ENCODE measurements at places on chromosomes 7 and 10. TPM values are rescaled to one million over a fixed set of nuclear protein-coding genes. Genes with fewer than 3 reads are reported as not detected.

Gene EPO
- polyA plus RNA-seq: not detected

Gene PTF1A
- not detected for polyA plus RNA-seq

Gene IGFBP3
- 80.7 TPM for polyA plus RNA-seq

Gene CALML3
- polyA plus RNA-seq: not detected

Gene AKR1C1
- 92.9 TPM for polyA plus RNA-seq

Gene TAS2R38
- not detected for polyA plus RNA-seq

GRCh38 chr7:134318443-134318842 lies 1.7 kb upstream of the SLC35B4 start:
- no peak for DNase-seq

DNA sequence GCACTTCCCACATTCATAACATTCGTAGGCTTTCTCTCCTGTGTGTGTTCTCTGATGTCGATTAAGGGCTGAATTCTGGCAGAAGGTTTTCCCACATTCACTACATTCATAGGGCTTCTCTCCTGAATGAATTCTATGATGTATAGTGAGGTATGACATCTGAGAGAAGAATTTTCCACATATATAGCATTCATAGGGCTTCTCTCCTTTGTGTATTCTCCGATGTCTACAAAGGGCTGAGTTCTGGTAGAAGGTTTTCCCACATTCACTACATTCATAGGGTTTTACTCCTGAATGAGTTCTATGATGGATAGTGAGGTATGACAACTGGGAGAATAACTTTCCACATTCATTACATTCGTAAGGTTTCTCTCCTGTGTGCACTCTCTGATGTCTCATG lies 15.6 kb downstream of the ZNF12 start:
- no peak for DNase-seq

- DNase-seq: no peak
Observed at GRCh38 chr7:125241548-125241947, 311.9 kb upstream of the POT1 start.

DNA sequence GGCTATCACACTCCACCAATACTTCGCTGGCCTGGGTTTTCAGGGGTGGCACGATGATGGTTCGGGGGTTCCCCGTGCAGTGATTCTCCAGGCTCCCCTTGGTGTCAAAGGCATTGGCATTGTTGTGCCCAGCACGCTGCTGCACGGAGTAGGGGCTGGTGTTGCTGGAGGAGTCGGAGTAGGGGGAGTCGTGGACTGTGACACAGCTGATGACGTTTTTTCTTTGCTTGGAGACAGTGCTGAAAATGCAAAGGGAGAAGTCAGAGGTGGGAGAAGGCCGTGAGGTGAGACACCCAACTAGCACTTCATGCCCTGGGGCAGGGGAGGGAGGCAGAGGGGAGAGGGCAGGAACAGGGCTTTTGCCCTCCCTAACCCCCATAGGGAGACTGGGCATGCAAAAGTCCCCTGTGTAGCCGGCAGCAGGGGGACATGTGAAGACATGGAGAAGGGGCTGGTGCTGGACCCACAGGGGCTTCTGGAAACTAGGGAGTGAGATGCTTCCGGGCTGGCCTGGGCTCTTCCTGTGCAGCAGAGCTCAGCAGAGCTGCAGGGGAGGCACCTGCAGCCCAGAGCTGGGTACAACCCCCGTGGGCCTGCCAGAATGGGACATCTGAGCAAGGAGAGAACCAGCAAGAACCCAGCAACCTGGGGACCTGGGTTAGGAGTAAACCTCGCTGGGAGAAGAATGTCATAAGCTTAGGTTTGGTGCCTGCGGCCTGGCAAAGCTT lies 60.5 kb downstream of the CLEC2L start:
- DNase-seq: no peak

DNA sequence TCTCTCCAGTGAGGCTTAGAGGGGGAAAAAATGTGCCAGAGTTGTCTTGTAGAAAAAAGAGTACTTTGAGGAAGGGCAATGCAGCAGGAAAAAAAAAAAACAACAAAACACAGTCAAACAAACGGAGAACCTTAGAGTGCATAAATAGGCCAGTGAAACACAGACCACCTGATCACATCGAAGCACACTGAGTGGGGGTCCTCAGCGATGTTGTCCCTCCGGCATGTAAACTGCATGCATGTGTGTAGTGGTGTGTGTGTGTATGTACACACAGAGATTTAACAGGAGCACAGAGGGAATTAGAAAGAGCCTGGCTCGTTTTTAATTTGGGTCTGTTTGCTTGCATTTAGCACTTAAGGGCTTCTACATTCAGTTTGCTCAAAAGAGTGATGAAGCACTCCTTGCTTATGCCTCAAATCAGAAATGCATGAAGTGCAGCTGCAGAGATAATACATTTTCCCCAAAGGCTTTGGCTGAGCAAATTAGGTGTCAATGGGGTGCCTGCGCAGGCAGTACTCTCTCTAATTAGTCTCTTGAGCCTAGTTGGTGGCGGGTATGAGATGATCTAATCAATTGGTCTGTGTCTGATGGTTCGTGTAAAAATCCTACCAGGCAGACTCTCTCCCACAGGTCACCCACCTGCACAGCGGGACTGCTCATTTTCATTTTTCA lies 62.7 kb upstream of the FZD1 start:
- no peak for DNase-seq

GRCh38 chr10:61842755-61843497 lies 58.6 kb upstream of the ARID5B start:
- DNase-seq: no peak

GRCh38 chr10:108901781-108902618 lies 1021.3 kb downstream of the XPNPEP1 start:
- DNase-seq: peak; percentile 8

DNA sequence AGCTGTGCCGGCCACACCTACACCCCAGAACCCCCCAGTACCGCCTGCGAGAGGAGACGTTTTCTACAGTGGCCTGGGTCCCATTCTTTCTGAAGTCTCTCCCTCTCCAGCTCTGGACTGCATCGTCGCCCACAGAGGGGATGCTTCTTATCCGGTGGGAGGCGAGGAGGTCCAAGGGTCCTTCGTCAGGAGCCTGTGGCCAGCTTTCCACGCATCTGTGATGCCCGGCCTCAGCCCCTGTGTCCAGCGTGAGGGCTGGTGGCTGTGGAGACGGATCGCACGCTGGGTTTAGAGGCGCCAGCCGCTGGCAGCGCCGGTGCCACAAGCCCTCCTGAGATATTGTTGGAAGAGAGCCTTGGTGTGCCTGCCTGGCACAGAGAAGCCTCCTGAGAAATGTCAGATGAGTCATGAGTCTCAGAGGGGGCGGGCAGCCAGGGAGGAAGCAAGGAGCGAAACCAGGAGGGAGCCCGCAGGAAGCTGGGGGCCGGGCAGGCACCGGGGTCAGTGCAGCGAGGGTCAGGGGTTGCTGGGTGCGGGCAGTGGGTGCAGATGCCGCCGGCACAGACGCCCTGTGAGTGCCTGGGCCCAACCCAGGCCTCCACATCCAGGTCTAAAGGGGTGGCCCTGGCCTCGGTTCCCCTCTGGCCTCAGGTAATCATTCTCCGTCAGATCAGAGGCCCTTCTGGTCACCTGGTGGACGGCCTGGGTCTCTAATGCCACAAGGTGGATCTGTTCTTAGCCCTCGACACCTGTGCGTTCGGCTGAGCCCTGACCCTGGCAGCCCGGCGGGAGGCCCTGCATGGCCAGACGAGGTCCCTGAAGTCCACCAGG lies 86.0 kb upstream of the DIP2C start:
- DNase-seq: peak; percentile 51

DNA sequence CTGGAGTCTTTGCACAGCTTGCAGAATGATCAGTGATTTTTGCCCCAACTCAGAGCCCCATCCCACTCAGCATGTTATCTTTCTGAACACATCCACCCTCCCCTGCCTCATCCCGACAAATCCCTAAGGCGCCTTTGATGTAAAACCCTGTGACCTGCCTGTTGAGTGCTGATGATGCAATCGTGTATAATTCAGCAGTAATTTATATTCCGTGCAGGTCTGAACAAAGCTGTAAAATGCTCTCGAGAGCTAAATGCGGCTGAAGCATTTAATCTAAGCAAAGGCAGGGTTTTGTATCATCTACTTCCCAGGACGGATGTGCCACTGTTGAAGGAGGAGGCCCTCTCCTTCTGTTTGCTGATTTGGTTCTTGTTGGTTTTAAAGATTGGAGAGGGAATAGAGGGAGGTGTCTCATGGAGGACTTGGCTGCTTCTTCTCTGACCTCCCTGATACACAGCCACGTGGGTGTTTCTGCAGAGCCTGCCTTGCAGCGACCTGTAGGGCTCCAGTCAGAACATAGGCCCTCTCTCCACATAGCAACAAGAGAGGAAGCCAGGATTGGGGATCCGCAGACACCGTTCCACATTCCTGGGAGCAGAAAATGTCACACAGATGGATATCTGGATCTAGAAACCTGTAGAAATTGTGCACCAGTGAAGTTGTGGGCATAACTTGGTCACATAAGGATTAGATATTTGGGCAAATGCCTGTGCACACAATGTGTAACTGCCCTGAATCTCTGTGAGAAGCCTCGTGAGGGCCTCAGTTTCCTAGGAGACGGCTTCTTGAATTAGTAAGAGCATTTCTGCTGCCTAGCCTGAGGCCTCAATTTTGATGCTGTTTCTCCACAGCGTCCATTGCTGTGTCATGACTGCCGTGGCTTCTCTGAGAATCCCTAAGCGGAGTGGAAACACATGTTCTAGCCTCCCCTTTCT lies 90.2 kb upstream of the AGK start:
- peak; percentile 2 for DNase-seq

GRCh38 chr7:104552102-104552501 lies 223.7 kb downstream of the LHFPL3 start:
- peak; percentile 6 for DNase-seq

DNA sequence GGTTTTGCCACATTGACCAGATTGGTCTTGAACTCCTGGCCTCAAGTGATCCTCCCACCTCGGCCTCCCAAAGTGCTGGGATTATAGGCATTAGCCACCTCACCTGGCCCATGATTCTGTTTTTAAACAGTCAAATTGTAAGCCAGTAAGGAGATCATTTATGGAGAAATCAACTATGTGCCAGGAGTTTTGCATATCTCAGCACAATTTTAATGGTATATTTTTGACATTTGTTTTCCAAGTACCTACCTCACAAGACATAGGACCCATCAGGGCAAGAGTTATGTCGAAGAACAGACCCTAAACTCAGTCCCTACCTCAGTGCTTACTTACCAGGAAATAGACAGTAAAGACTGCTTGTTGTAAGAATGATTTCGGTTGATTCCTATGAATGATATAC lies 173.3 kb upstream of the TNS3 start:
- no peak for DNase-seq

GRCh38 chr10:90644165-90644564 lies 213.7 kb downstream of the HTR7 start:
- DNase-seq: no peak

- peak; percentile 27 for DNase-seq
Observed at GRCh38 chr7:116546916-116547315, 22.1 kb downstream of the CAV1 start.

DNA sequence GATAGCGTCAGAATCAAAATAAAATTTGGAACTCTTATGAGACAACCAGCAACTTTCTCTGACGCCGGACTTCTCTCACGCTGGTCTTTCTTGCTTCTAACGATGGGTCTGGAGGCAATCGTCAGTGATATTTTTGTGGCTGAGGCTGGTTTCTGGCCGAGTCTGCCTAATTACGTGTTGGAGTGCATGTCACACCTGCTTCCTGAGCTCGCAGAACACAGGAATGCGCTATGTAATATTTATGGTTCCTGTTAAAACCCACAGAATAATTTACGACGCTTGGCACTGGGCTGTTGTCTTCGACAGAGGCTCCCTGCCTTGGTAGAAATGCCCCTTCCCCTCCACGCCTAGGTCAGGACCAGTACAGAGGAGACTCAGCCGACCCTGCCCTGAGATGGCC lies 64.9 kb downstream of the NPTX2 start:
- no peak for DNase-seq

DNA sequence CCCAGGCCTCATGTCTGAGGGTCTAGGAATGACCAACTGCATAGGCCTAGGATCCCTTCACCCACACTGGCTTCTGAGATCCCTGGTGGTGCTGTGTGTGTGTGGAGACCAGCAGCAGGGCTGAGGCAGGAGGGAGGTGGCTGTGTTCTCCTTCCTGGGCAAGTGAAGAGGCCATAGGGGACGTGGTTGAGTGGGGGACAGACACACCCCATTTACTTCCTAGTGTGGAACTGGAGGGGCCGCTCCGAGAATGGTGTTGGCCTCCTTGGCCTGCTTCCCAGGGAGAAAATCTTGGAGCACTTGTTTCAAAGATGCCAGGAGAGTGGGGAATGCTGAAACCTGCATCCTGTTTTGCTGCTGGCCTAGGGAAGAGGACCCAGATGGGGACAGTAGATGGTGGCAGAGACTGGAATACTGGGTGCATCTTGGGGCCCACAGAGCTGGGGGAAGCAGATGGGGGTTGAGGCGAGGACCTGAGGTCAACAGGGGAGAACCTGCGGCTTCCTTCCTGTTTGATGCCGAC lies 19.1 kb downstream of the UBTD1 start:
- DNase-seq: no peak

DNA sequence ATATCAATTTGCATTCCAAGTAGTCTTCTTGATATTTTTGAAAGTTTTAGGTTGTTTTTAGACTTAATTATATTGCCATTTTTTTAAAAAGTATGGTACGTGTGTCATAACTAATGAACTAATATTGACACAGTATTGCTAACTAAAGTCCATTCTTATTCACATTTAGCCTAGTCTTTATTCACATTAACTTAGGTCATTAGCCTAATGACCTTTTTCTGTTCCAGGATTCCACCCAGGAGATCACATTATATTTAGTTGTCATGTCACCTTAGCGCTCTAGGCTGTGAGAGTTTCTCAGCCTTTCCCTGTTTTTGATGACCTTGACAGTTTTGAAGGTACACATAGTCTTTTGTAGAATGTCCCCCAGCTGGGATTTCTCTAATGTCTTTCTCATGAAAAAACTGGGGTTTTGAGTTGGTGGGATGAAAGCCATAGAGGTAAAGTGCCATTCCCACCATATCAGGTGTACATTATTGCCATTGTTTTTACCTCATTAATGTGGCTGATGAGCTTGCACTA lies 38.5 kb downstream of the SDHAF3 start:
- no peak for DNase-seq

DNA sequence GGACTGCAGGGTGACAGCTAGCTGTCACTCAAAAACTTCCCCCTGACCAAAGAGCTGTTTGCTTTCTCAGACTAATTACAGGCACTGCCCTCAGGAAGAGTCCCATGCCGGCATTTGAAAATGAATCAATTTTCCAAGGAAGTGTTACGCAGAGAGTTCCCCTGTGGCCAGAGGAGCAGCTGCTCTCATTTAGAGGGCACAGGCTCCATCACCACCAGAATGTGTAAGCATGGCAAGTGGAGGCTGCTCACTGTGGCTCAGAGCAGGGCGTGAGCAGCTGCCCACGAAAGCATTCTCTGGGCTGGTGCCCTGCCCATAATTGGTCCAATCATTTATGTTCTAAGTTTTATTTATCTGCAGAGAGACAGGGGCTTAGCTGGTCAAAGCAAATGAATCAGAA lies 202.2 kb downstream of the RAMP3 start:
- DNase-seq: no peak

DNA sequence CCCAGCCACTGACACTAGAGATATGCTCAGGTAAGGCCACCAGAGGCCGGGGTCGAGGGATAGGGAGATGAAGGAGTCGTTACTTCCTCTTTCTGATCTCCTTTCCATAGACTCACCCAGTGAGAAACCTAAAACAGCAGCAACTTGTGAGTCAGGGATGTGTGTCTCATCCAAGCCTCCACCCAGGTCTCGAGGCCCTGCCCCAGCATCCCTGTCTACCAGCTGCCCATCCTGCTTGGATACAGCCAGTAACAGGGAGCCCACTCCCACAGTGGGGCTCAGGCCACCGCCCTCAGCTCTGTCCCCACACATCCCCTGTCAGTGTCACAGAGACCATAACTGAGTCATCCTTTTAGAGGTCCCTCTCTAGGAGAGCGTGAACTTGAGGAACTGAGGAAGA lies 49.6 kb upstream of the CHST15 start:
- DNase-seq: no peak

GRCh38 chr10:15760681-15761080 lies 41.0 kb upstream of the ITGA8 start:
- DNase-seq: no peak

All from fibroblast of lung (primary cell).